Mesothelial cell of epicardium (in vitro differentiated cells): ENCODE measurements at places on chromosomes 13 and 19.

GRCh38 chr19:18612772-18613588 lies at the start of gene TMEM59L:
Gene TMEM59L, plus strand, starts transcription at chr19:18612870. Its CDS starts 89 bp downstream, at chr19:18612959.
- DNase-seq = no peak

GRCh38 chr13:106286811-106287210 lies 248.7 kb downstream of the EFNB2 start:
- no peak for DNase-seq

DNA sequence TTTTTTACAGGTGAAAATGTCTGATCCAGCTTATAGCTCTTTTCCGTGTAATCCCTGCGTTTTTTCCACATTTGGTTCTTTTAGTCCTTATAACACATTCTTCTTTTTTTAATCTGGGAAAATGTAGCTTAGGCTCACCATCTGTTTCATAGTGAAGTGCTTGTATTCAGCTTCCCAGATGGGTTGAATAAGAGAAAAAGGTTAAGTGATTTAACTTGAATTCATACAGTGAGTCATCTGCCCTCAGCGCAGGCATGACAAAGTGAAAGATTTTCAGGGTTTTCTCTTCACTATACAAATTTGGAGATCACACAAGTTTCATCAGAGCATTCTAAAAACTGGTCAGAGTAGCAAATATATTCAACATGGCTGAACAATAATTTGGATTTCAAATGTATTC lies 224.8 kb downstream of the SPRY2 start:
- no peak for DNase-seq

DNA sequence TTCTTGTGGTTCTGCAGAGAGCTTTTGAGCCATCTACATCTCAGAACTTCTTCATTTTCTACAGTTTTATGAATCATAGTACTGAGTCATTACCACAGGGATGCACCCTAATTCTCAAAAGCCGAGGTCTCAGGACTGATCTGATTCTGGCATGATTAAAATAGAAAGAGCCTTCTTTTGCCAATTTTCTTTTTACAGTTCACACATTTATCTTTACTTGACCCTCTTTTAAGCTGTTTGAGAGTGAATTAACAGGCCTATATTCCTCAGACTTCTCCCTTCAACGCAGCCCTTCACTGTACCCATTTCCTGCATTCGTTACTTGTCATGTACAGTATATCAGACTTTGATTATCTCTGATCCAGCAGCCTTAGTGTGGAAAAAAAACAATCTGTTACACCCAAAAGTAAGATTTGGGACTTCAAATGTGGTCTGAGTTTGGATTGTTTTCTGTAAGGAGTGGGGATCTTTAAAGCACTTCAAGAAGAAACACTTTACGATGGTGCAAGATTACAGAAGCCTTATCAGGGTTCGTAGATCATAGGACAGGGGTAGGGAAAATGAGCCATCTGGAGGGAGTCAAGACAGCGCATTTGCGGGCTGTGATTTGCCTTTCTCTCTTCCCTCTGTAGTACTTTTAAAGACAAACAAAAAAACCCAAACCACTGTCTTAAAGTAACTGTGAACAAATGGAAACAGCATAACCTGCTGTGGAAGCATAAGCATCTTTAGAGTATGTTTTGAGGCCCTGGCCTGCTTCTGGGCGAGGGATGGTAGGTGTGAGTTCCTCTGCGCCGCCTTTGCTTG lies 15.3 kb upstream of the GPR183 start:
- DNase-seq = no peak

GRCh38 chr13:113859311-113860050 lies 4.4 kb downstream of the GAS6 start:
- no peak for DNase-seq

- no peak for DNase-seq
Observed at GRCh38 chr13:104422668-104423067, 1356.5 kb upstream of the SLC10A2 start.

DNA sequence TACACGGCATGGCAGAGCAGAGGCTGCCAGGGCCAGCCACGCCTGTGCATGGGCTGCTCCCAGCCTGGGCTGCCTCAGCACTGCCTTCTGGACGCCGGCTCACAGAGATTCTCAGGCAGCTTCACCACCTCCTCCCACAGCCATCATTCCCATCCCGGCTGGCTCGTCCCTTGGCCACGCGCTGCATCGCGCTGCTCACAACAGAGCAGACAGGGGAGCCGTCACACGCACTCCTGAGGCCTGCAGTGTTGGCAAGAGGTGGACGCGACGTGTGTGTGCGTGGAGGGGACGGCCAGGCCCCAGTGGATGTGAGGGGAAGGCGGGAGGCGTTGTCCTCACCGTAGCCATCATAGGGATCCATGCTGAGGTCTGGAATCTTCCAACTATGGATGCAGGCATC lies 7.6 kb upstream of the PRKD2 start:
- no peak for DNase-seq

DNA sequence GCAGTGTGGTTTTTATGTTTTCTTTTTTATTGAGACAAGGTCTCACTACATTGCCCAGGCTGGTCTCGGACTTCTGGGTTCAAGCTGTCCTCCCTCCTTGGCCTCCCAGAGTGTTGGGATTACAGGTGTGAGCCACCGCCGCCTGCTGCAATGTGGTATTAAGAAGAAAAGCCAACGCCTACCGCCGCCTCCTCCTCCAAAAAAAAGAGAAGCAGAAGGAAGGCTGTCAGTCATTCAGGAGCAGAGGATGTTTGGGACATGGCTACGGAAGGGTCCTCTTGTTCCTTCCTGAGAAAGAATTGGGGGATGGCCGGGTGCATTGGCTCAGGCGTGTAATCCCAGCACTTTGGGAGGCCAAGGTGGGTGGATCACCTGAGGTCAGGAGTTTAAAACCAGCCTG lies 1.2 kb downstream of the PPP1R37 start:
- no peak for DNase-seq

DNA sequence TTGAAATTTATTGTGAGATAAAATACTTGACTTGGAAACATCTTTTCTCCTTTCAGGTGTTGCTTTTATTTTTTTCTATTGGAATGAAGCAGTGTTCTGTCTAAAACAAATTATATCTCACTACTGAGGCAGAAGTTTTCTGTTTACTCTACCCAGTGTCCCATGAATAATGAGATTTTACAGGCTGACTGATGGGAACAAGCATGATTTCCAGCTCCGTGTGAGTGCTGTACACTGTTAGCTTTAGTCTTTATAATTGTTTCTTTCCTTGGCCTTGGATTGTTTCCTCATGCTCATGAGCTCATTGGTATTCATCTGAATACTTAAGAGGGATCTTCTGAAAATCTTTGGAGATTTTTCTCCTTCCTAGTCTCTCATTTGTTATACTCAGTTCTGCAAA lies 2049.5 kb upstream of the PRR20A start:
- DNase-seq = no peak

GRCh38 chr13:102846261-102847015 lies 606 bp downstream of the ERCC5 start:
- DNase-seq = no peak

GRCh38 chr13:106049171-106049570 lies 486.3 kb downstream of the EFNB2 start:
- no peak for DNase-seq

GRCh38 chr19:58038688-58039204 lies 4.9 kb downstream of the ZSCAN1 start:
- DNase-seq = no peak

DNA sequence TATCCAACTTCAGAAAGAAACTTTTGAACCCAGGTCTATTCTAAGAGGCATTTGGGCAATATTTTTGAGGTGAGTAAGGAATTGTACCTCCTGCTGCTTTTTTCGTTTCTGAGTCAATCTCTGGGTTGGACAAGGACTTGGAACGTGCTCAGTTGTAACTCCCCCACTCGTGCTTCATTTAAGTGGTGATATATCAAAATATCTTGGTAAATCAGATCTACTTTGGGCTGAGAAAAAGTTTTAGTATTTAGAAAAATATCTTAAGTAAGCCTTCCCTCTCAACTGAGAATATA lies 728.9 kb downstream of the EFNB2 start:
- no peak for DNase-seq

- DNase-seq = no peak
Observed at GRCh38 chr13:107480130-107480529, 735.2 kb downstream of the LIG4 start.

GRCh38 chr19:52722062-52723003 lies 12.5 kb downstream of the ZNF611 start:
- DNase-seq = no peak
